ENCODE measurements at places on chromosomes 5 and 9.

- DNase-seq = no peak
- no peak overlapping the region for H3K27ac ChIP-seq
- H3K27me3 ChIP-seq = no peaks in the 10 kb centered on the region
- no peaks in the 10 kb centered on the region for H3K36me3 ChIP-seq
These were observed 120.8 kb downstream of the GALNT10 start for GRCh38 chr5:154311362-154311761.

DNA sequence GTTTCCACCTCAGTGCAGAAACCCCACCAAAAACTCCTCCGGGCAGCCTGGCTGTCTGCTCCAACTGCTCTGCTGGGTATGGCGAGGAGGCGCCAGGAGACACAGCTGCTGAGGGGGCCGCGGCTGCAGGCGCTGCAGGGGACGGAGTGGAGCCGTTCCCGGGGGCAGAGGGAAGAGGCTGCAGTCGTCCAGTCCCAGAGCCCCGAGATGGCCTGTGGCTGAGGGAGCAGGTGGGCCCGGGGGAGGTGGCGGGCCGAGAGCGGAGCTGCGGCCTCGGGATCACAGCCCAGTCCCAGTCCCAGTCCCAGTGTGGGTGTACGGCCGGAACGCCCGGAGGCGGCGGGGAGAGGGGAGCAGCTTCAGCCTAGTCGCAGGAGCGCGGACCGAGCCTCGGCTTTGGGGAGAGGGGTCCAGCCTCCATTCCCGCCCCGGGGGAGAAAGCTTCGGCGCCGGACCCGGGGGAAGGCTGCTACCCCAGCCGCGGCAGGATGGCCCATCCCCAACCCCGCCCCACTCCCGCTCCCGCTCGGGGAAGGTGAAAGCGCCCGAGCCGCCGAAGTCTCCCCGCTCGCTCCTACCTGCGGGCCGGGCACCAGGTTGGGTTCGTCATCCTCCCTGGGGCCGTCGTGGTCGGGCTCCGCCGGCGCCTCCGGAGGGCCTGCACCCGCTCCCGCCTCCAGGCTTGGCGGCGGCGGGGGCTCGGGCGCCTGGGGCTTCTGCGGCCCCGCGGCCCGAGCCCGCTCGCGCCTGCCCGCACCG, 513 bp downstream of the FAM193B start:
- H3K36me3 ChIP-seq = no peaks in the 10 kb centered on the region
- DNase-seq = peak; percentile 29
- no peaks in the 10 kb centered on the region for H3K27me3 ChIP-seq
- H3K4me1 ChIP-seq = peaks cover 8% of the 10 kb centered on the region
- peak overlapping the region; percentile 52 for H3K27ac ChIP-seq
- H3K4me3 ChIP-seq = peak overlapping the region; percentile 63

DNA sequence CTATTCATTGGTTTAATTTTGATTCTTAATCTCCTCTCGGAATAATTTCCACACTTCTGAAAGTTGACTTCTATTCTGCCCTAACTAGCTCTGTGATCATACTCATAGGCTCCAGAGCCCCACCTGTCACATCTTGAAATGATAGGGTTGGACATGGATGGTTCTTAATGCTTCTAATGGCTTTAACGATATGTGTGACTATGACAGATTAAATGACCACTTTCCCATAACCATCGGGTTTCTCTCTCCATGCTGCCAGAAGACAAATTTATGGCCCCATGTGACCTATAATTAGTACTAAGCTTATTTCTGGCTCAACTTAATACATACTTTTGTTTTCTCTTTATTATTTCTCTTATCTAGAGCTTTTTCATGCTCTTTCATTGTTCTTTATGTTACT, 251.1 kb upstream of the TUT7 start:
- no peak for DNase-seq
- H3K36me3 ChIP-seq = no peaks in the 10 kb centered on the region
- no peaks in the 10 kb centered on the region for H3K4me1 ChIP-seq
- H3K4me3 ChIP-seq = no peak overlapping the region

GRCh38 chr5:83029912-83030311, 47.3 kb downstream of the TMEM167A start:
- no peak overlapping the region for H3K4me3 ChIP-seq
- no peaks in the 10 kb centered on the region for H3K4me1 ChIP-seq
- no peaks in the 10 kb centered on the region for H3K36me3 ChIP-seq

- DNase-seq = no peak
- H3K27ac ChIP-seq = no peak overlapping the region
- H3K36me3 ChIP-seq = no peaks in the 10 kb centered on the region
- no peaks in the 10 kb centered on the region for H3K27me3 ChIP-seq
These were observed 26.3 kb upstream of the FBP1 start for GRCh38 chr9:94665613-94666012.

DNA sequence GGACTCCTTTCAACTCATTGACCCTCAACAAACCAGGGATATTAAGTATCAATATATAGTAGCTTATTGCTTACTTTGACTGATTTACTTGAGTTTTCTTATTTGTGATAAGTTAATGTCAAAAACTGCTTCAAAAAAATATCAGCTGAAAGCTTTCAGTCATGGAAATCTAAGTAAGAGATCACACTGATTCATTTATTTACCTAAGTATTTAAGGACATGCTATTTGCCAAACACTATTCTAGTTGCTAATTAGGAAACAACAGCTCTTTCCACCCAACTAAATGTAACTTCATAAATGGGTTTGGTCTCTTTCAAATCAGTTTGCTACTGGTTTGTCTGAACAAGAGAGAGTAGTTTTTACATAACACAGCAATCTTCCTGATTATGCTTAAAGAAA, 48.2 kb downstream of the CHD1 start:
- no peak for DNase-seq
- no peaks in the 10 kb centered on the region for H3K27me3 ChIP-seq
- H3K4me1 ChIP-seq = no peaks in the 10 kb centered on the region
- H3K36me3 ChIP-seq = no peaks in the 10 kb centered on the region
- H3K4me3 ChIP-seq = no peak overlapping the region
- no peak overlapping the region for H3K27ac ChIP-seq

DNA sequence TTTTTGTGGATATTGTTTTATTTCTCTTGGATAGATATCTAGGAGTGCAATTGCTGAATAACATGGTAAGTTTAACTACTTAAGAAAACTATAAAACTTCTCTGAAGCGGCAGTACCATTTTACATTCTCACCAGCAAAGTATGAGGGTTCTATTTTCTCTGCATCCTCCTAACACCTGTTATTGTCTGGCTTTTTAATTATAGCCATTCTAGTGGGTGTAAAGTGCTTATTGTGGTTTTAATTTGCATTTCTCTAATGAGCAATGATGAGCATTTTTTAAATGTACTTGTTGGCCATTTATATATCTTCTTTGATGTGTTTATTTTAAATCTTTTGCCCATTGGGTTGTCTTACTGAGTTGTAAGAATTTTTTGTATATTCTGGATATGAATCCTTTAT, 28.7 kb downstream of the SMIM32 start:
- peaks cover 2% of the 10 kb centered on the region for H3K4me1 ChIP-seq
- H3K27ac ChIP-seq = no peak overlapping the region
- no peak overlapping the region for H3K4me3 ChIP-seq
- no peak for DNase-seq

DNA sequence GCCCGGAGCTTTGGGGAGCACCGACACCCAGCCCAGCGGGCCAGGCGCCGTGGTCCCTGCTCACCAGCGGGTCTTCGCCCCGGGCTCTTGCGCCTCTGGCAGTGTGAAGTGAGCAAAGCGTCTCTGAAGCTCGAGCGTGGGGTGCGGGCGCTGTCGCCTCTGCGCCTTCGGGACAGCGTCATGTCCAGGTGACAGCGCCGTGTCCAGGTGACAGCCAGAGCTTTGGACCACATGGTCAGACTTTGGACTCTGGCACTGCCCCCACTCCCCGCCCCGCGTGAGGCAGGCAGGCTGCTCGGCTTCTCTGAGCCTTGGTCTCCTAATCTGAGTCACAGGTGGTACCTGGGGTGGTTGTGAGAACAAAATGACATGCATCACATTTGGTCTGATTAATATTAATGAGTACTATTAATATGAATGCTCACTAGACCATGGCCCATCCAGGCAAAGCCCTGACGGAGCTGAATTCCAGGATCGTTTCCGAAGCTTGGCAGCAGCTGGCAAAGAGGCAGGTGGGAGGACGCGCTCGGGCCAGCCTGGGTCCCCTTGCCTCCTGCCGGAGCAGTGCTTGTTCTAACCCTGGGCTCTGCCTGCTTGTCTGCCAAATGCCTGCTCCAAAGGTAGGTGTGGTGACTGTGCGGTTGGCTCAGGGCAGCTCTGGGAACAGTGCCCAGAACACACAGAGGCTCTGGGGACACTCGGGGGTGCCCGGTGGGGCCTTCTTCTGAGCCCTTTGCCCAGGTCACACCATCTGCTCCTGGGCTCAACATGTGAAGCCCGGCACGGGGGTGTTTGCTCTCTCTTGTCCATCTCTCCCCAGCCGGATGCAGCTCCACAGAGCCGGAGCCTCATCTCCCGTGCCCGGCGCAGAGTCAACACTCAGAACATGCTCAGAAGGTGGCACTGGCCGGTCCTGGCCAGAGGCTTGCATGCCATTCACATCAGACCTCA, 157.1 kb downstream of the OLFM1 start:
- DNase-seq = no peak
- H3K4me3 ChIP-seq = no peak overlapping the region
- H3K36me3 ChIP-seq = no peaks in the 10 kb centered on the region
- no peak overlapping the region for H3K27ac ChIP-seq
- no peaks in the 10 kb centered on the region for H3K27me3 ChIP-seq

DNA sequence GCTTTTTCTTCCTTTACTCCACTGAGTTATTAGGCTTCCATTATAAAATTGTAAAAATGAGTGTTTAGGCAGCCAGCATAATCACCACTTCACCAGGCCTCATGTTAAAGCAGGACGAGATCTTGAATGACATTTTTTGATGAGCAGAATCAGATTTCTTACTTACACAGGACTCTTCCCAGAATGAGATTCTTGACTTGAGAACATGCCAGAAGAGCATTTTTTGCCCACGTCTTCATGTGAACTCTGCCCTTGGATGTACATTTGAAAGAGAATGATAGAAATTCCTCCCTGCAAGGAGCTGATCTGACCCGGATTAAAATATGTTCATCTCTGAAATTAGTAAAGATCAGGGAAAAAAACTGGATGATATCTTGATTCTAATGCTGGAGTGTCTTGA, 212.1 kb upstream of the ADRA1B start:
- H3K27me3 ChIP-seq = no peaks in the 10 kb centered on the region
- no peak overlapping the region for H3K4me3 ChIP-seq
- no peak for DNase-seq
- no peaks in the 10 kb centered on the region for H3K36me3 ChIP-seq
- no peak overlapping the region for H3K27ac ChIP-seq

DNA sequence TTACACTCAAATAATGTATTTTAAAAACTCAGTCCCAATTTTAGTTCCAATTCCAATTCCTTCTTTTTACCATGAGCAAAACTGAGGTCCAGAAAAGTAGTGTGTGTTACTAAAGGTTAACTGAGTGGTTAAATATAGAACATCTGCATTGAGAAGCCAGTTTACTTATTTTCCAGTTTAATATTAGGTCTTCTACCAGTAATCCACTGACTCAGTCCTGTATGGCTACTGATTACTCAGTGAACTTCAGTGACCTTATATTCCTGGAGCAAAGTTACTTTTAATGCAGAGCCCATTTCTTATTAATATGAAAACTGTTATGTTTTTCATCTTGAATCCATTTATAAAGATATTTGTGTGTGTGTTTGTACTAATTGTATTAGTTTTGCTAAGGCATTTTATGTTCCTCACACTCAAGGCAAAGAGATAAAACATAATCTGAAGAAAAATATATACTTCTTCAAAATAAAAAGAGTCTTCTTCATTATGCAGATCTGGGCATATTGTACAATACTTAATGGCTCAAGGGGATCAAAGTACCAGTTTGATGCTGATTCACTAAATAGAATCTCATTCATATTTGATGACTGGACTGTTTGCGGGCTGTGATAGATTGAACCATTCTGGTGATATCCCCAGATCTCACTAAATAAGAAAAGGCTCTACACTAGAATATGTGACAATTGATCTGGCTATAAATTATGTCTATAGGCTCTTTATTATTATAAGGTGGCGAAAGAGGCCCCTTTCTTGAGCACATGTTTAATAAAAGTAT, 60.8 kb downstream of the DMXL1 start:
- H3K36me3 ChIP-seq = no peaks in the 10 kb centered on the region
- no peak overlapping the region for H3K27ac ChIP-seq
- H3K4me1 ChIP-seq = no peaks in the 10 kb centered on the region
- no peaks in the 10 kb centered on the region for H3K27me3 ChIP-seq
- H3K4me3 ChIP-seq = no peak overlapping the region
- no peak for DNase-seq

DNA sequence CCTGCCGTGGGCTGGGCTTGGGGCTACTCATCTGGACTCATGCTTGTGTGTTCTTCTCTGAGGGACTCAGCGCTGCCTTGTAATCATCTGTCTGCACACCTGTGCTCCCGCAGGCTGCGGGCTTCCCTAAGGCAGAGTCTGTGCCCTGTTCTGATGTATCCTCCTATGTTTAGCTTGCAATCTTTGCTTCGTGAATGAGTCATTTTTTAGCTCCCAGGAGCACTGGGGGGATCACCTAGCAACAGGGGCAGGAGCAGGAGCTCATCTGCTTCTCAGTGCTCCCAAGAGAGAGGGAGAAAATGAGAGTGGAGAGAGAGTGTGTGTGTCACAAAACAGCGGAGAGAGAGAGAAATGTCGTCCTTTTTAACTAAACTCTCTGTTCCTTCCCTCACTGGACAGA, 202.4 kb upstream of the ZNF618 start:
- H3K4me3 ChIP-seq = no peak overlapping the region
- DNase-seq = no peak
- no peak overlapping the region for H3K27ac ChIP-seq
- H3K36me3 ChIP-seq = no peaks in the 10 kb centered on the region

DNA sequence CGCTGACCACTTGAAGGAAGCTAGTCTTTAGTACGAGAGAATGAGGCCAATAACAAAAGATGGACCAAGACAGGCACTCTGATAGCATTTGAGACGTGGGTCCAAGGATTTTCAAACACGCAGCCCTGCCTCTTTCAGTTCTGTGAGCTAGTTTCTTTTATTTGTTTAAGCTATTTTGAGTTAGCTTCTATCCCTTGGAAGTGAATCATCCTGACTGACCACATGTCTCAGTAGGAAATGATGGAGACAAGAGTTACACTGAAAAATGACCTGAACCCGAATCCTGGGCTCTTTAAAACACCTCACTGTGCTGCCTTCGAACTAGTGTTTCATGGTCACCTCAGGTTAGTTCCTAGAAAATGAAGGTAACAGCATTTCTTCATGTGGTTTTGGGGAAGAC, 9.9 kb downstream of the TEK start:
- no peak overlapping the region for H3K4me3 ChIP-seq
- H3K27ac ChIP-seq = no peak overlapping the region
- no peaks in the 10 kb centered on the region for H3K36me3 ChIP-seq
- H3K27me3 ChIP-seq = no peaks in the 10 kb centered on the region
- no peak for DNase-seq

GRCh38 chr9:136264441-136265405, 19.1 kb upstream of the QSOX2 start:
- no peak for DNase-seq
- H3K27me3 ChIP-seq = no peaks in the 10 kb centered on the region
- H3K36me3 ChIP-seq = no peaks in the 10 kb centered on the region

Measured in ovary (tissue), 10 donors.